NCI-H774 (cell line): ENCODE measurements at places on chromosomes 6 and 20.

GRCh38 chr6:118771253-118771652, 119.9 kb upstream of the CEP85L start:
- no peak for DNase-seq

DNA sequence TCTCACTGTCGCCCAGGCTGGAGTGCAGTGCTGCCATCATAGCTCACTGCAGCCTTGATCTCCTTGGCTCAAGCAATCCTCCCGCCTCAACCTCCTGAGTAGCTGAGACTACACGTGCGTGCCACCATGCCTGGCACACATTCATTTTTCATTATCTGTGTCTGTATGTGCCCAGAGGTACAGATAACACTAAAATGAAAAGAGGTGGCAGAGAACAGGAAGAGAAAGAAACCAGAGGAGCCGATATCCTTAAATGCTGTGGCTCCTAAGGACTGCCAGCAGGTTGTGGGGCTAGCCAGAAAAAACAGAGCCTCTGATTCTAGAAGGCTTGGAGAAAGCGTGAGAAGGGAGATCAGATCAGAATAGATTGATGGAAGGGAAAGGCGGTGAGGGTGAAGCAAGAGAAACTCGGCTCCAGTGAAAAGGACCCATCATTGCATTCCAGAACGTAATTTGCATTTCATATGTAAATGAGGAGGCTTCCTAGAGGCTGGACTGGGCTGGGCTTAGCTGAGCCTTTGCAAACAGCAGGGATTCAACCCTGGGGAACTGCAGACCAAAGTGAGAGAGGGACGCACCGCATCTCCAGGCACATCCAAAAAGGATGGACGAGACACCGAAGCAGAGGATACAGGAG, 64.2 kb downstream of the GCNT2 start:
- no peak for DNase-seq

GRCh38 chr6:36697481-36697903, at the start of gene RAB44:
TSS of gene RAB44 (plus strand) at chr6:36697826. CDS start at chr6:36704236, 6,410 bp downstream.
- DNase-seq = no peak

DNA sequence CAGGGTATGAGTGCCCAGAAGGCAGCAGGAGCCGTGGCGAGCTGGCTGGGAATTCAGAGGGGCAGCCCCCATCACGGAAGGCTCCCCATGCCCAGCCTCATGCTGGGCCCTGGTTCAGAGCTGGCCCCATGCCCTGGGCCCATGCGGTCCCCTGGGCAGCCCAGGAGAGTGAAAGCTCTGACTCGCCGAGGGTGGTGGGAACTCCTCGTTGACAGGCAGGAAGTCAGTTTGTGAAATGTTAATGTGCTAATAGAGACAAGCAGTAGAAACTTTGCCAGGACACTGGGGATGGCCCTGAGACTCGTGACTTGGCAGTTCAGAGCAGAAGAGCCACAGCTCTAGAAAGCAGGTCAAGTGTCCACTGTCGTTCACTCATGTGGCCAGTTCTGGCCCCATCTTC, 353.0 kb downstream of the TAF4 start:
- no peak for DNase-seq

- no peak for DNase-seq
Observed at GRCh38 chr6:152323376-152323775, 313.8 kb downstream of the SYNE1 start.

- DNase-seq = no peak
Observed at GRCh38 chr6:55604021-55604420, 25.0 kb upstream of the HMGCLL1 start.

- DNase-seq = no peak
Observed at GRCh38 chr6:2622671-2623070, 128.1 kb downstream of the MYLK4 start.

GRCh38 chr6:18368277-18369105, 18.7 kb upstream of the RNF144B start:
- no peak for DNase-seq

GRCh38 chr20:10573273-10573950, 100.4 kb downstream of the JAG1 start:
- no peak for DNase-seq

GRCh38 chr6:16633465-16633864, 127.8 kb downstream of the ATXN1 start:
- no peak for DNase-seq

DNA sequence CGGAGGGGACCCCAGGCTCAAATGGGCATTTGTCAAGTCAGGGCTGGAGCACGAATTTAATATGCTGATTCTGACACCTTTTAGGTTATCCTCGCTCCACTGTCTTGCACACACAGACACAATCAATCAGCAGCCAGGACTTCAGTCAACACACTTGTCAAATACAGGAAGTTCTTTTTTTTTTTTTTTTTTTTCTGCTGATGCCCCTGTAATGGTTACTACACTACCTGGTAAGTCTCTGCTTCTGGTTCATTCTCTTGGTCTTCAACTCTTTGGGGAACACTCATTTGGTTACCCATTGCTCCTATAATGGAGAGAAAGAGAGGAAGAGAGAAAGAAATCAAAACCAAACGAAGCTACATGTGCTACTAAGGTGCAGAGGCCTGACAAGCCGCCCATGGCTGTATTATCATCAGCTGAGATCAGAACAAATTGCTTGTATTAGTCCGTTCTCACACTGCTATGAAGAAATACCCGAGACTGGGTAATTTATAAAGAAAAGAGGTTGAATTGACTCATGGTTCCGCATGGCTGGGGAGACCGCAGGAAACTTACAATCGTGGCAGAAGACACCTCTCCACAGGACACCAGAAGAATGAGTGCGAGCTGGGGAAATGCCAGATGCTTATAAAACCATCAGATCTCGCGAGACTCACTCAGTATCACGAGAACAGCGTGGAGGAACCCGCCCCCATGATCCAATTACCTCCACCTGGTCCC, 11.8 kb downstream of the BCAS1 start:
- no peak for DNase-seq

- no peak for DNase-seq
Observed at GRCh38 chr6:72350296-72350881, 271.5 kb upstream of the KCNQ5 start.

GRCh38 chr20:4444404-4444803, 277.3 kb upstream of the PRND start:
- DNase-seq = no peak

GRCh38 chr6:7697432-7697819, 28.5 kb upstream of the BMP6 start:
- no peak for DNase-seq

- no peak for DNase-seq
Observed at GRCh38 chr20:46118481-46119020, 437 bp downstream of the CD40 start.

- DNase-seq = no peak
Observed at GRCh38 chr6:17629824-17630510, 29.9 kb downstream of the FAM8A1 start.

DNA sequence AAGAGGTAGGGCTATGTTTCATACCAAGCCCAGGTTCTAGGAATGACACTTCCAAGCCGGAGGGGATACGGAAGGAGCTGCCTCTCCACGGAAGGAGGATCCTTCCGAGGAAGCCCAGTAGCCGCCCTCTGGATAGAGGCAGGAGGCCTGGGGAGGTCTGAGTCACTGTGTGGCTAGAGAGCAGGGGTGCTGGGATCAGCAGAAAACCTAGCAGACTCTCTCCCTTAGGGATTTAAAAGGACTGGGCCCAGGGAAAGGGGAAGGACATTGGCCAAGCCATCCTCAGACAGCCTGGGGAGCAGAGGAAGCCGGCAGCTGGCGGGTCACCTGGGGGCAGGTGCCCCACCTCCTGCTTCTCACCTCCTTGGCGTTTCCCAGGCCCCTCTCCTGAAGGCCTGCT, 36.6 kb upstream of the NFATC2 start:
- no peak for DNase-seq

GRCh38 chr6:16514249-16514648, 247.0 kb downstream of the ATXN1 start:
- no peak for DNase-seq

DNA sequence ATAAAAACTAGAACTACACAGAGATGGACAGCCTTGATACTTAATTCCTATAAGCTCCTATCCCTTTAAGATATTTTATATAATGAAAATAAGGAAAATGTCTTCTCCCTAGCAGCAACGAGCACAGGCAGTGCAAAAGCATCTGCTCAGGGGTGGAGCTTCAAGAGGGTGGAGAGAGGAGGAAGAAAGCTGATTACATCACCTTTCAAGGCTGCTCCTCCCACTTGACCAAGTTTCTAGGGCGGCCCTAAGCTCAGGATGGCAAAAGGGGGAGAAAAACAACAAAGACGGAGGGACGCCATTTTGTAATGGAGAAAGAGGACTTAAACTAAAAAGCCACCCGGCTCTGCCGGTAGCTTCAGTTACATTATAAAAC, 2.2 kb downstream of the PPP1R10 start:
- peak; percentile 93 for DNase-seq

DNA sequence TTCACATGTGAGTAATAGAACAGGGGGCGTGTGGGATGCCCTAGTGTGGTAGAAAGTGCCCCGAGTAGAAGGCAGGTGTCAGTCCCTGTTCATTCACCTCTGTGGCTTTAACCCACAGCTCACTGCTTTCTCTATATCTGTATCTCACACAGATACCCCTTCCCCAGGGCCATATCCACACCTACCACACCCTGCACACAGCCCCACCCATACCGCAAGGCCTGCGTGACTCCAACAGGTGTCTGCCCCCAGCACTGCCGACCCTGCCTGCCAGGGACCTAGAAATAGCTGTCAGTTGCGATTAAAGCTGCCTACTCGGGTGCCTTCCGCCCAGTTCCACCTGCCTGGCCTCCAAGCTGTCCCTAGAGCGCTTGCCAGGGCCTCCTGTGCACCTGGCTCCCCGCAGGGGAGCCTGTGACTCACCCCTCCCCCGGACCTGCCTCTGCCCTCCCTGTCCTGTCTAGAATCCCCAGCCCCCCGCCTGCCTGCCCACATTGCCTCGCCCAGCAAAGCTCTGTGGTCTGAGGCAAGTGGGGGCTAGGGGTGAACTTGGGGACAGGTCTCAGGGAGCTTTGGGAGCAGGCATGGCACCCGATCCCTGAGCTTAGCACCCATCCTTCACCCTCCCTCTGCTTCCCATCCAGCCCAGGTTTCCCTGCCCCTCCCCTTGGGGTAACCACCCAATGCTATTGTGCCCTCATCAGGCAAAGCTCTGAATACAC, 38.3 kb upstream of the ID1 start:
- DNase-seq = peak; percentile 82

DNA sequence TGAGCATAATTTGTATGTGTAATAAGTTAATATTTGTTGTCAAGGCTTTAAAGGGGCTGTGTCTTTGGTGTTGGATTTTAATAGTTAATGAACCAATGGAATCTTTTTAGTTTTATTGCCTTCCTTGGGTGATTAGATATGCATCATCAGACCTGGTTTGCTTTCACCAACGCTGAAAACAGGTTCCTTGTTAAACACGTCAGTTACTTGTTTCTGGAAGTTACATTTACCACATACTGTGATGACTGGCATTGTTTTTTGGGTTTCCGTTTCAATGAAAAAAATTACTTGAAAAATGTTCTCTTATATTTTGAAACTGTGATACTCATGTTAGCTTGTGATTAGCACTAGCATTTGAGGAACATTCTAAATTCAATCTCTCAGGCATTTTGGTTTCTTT, 58.6 kb upstream of the RNF144B start:
- DNase-seq = no peak

- DNase-seq = peak; percentile 95
Observed at GRCh38 chr6:95087394-95088097, 489.8 kb upstream of the MANEA start.

DNA sequence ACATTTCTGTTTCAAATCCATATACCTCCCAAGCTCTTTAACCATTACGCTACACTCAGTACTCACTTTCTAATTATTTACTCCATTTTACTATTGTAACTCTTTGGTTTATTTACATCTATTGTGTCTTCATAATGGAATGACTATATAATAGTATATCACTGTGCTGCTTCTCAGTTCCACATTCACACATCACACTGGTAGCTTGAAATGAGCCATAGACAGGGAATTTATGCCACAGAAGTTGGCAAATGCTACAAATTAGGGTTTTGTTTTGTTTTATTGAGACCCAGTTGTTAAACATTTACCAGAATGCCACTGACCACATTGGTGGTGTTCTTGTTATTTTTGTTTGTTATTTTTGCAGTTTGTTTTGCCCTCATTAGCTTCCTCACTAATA, 213.9 kb downstream of the KCNQ5 start:
- DNase-seq = no peak

GRCh38 chr20:58546416-58546711, 31.2 kb upstream of the APCDD1L start:
- DNase-seq = no peak

DNA sequence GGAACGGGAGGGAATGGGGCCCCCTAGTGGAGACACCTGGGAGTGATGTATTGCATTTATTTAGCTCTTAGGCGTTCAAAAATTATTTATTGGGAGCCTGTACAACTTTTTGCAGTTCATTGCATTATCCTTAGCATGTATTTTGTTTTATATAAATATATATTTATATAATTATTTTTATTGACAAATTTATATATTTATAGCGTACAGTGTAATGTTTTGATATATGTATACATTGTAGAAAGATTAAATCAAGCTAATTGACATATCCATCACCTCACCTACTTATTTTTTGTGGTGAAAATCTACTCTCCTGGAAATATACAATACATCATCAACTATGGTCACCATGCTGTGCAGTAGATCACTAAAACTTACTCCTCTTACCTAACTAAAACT, 975 bp downstream of the SIRT5 start:
- DNase-seq = no peak

DNA sequence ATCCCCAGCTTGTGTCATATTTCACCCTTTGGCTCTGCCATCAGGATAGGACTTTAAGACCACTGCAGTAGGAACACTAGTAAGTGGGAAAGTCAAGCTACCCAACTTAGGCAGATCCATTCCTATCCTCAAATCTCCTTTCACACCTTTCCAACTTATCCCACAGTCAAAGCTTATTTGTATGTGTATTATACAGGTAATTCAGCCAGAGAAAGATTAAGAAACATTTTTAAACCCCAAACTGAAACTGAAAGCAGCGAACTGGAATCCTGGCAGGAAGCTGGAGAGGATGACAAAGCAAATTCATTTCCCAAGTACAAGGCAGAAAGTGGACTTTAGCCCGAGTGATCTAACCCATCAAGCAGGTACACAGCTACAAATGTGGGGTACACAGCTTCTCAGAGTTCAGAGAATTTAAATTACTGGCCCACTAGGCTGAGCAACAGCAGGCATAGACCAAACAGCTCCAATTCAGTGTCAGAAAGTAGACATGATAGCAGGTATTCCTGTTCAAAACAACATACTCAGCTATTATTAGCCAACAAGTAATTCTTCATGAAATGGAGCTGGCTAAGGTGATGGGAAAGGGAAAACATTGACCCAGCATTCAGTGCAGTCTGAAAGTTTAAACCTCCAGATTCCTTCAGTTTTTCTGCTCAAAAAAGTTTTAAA, 39.1 kb downstream of the ILRUN start:
- DNase-seq = peak; percentile 20

GRCh38 chr6:167093406-167093921, 29.4 kb upstream of the CCR6 start:
- DNase-seq = no peak

DNA sequence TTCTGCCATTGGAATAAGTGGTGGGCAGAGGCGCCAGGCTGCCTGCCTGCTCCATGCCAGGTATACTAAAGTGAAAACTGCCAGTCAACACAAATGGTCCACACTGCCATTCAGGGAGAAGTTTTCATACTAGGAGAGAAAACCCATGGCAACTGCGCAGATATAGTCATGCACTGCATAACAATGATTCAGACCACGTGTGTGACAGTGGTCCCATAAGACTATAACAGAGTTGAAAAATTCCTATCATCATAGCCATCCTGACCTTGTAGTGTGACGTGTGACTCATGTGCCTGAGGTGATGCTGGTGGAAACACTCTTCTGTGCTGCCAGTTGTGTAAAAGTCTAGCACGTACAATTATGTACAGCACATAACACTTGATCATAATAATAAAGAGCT, 25.1 kb downstream of the ZC3H12D start:
- no peak for DNase-seq

GRCh38 chr6:13406781-13407180, 78.4 kb upstream of the TBC1D7 start:
- DNase-seq = no peak
